LNCaP clone FGC (cell line): ENCODE measurements at places on chromosomes 5 and 9.

DNA sequence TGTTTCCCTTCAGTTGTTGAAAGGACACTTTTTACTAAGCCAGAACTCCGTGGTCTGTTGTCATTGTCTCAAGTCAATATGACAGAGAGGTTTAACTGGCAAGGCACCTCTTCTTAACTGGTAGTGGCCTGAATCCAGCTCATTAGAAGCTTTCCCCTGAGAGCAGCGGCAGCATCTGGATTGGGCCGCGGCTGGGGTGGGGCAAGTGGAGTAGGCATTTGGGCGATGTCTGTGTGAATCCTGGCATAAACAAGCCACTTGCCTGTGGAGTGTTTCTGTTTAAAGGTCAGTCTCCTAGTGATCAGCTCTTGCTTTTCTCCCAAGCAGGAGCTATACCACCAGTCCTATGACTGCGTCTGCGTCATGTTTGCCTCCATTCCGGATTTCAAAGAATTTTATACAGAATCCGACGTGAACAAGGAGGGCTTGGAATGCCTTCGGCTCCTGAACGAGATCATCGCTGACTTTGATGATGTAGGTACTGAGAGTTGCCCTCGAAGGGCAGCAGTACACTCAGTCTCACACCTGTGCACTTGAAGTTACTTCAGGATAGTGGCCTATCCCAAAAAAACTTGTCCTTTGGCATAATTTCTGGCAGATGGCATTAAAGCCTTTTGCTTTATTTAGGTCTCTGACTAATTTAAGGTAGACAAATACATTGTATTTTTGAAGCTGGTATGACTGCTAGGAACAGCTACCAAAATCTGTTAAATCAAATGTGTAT, 48.9 kb downstream of the CFAP90 start:
- no peak for DNase-seq

- no peak for DNase-seq
These were observed 45.3 kb downstream of the PTPN3 start for GRCh38 chr9:109452761-109453160.

GRCh38 chr5:21452449-21452848, 1400.7 kb downstream of the CDH12 start:
- no peak for DNase-seq

DNA sequence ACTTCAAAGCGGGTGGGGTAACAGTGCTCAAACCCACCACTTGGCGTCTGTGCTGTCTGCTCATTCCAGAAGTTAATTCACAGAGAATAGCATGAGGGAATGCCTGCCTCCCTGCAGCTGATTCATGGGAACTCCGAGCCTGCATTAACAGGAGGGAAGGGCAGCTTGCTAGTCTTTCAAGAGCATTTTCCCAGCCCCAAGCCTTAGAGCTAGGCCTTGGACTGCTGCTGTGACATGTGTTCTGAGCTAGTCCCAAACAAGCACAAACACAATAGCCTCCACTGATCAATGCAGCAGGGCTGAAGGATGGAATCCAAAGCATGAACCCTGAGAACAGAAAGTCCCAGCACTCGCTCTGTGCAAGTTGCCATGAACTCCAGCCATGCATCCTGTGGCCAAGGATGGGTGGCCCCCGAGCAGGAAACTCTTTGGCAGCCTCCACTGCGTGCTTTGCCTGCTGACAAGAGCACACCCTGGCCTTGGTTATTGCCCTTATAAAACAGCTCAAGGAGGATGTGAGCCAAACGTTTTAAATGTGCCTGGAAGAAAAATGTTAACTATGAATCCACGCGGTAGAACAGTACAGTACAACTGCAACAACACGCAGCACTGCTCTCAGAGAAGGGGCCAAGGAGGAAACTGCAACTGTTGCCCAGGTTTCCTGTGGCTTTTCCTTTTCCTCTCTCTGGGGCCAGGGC, 653.1 kb upstream of the KLF4 start:
- peak; percentile 79 for DNase-seq

DNA sequence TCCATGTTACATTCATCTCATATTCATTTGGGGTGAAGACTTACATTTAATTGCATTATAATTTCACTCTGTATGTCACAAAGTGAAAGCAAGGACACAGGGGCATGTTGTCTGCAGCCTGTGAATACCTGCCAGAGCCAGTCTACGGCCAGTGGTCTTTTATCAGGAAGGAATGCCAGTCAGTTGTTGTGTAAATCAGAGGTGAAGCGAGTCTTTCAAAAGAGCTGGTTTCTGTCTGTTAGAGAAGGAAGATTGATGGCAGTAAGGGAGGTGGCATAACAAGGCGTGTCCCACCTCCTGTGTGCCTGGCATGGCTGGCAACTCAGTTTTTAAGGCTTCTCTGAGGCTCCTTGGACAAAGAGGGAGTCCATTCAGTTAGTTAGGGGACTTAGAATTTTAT, 18.1 kb upstream of the SYK start:
- no peak for DNase-seq

DNA sequence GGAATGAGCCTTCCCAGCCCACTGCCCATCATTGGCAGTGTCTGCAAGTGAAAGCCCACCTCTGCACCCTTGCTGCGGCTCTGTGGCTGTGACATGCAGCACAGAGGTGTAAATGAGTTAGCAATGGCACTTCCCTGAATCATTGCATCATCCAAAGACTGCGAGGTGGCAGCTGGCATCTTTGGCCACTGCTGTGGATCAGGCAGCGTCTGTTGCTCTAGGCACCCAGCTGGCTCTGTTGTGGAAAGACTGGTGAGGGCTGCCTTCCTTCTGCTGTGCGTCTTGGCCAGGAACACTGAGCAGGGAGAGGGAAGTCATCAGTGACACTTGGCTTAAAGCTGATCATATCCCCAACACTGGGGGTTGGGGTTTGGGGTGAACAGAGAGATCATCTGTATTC, 64.5 kb downstream of the MFAP3 start:
- DNase-seq, result no peak

- DNase-seq, result no peak
These were observed 65.0 kb downstream of the FGF18 start for GRCh38 chr5:171484460-171484899.
